Subcutaneous preadipocyte (primary cell): ENCODE measurements at places on chromosomes 5 and 9. TPM values are rescaled to one million over a fixed set of nuclear protein-coding genes. Genes with fewer than 3 reads are reported as not detected.

The GLRA1 gene
- not detected in 2 replicates for total RNA-seq

The ARSI gene
- 2.0 and 2.2 TPM in 2 replicates for total RNA-seq

The ZDHHC11 gene
- 0.37 and 2.0 TPM in 2 replicates for total RNA-seq

The MSMP gene
- not detected in 2 replicates for total RNA-seq

The DROSHA gene
- total RNA-seq, result 33.8 and 38.7 TPM in 2 replicates

The GDF9 gene
- 0.20 and 0.37 TPM in 2 replicates for total RNA-seq

The KIF20A gene
- total RNA-seq, result 57.1 and 63.9 TPM in 2 replicates

The ELOVL7 gene
- under 0.01 TPM in 2 replicates for total RNA-seq

The STC2 gene
- total RNA-seq, result 11.5 and 16.2 TPM in 2 replicates

The GRXCR2 gene
- not detected in 2 replicates for total RNA-seq
